ENCODE measurements at places on chromosomes 5 and 9.

DNA sequence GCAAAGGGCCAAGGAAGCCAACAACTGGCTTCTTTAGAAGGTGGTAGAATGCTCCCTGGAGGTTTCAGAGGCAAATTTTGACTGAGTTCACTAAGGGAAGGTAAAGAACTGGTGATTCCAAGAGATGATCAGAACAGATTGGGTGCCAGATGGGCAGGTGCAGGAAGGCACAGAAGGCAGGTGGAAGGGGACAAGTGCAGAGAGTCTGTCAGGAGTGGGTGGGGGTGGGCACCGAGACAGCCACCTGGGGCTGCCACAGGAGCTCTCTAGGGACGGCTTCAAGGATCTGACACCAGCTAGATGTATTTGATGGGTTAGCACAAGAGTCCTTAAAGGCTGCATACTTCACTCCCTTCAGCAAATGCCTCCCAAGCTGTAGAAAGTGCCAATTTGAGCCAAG, 207.3 kb downstream of the PTTG1 start:
- DNase-seq, result no peak

DNA sequence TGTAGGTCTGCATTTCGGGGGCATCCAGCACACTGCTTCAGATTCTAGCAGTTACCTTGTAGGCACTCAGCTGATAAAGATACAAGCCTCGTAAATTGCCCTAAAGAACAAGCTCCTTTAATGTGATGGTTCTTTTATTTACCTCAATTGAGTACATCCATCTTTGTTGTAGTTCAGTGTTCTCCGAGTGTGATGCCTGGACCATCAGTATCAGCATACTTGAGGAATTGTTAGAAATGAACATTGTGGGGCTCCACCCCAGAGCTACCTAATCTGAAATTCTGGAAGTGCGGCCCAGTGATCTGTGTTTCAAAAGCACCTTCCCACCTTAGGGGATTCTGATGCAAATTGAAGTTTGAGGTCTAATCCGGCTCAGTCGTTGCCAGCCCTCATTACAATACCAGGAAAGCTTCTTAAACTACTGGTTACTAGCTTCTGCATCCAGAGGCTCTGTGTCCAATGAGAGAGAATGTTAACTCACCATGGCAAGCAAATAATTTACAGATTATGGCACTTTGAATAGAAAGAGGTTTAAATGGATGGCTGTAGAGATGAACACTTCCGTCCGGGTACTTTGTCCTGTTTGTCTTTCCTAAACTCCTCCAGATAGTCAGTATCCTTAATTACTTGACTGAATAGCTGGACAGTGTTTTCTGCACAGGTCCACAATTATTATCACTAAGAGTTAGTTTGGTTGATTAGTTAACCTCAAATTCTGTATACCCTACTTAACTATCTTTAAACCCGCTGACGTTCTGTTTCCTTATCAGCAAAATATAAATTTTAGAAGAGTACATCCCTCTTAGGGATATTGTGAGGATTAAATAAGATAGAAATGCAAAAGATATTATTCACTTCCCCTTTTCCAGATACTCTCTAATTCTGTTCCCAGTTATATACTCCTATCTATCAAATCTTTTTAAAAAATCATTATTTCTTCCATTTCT, 47.9 kb downstream of the RAI14 start:
- no peak for DNase-seq

- DNase-seq, result no peak
Measured at GRCh38 chr9:93132946-93133680, 938 bp downstream of the NINJ1 start.

GRCh38 chr9:137522746-137523455, 27.3 kb downstream of the PNPLA7 start:
- no peak for DNase-seq

- DNase-seq, result no peak
Measured at GRCh38 chr9:112044186-112044585, 130.9 kb downstream of the SUSD1 start.

DNA sequence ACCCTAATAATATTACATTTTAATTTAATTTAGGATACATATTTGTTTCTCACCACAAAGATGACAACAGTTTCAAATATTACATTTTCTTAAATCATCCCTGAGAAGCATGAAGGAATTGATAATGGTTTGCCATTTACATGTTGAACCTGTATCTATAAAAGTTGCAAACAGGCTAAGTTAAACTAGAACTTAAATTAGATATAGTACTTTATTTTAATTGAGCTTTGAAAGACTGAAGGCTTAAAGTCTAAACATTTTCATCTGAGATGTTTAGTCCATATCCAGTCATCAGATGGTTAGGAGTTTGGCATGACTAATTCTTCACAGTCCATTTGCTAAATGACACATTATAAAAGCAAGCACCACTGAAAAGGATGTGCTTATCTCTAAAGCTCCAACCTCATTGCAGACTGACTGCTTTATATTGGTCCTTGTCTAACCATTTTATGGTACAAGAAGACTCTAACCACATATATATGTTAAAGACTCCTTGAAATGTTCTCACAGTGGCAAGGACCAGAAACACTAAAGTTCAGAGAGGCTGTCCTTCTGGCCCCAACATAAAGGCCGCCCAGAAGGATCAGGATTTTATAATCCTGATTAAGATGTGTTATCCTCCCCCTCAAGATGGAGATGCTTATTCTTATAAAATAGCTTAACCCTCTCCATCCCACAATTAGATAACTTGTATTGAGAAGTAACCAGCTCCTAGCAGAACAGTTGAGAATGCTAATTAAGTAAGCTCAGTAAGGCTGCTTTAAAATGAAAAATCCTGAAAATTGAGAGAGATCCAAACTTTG, 25.8 kb downstream of the WNT8A start:
- no peak for DNase-seq

GRCh38 chr9:126468141-126468825, 141.7 kb downstream of the MVB12B start:
- no peak for DNase-seq

DNA sequence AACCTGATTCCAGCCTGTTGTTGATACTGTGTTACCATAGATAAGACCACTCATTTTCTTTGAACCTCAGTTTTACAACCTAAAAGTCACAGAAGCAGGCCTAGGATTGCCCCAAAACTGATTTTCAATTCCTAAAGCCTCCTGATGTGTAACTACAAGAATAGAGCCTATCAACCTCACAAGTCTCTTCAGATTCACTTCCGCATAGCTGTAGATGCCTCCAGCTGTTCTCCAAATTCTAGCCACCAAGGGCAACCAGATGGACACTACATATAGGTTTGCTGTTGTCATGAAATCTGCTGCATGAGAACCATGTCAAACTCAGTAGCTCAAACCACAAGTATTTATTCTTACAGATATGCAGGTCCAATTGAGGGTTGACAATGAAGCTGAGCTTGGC, 143.5 kb downstream of the SPATA31D1 start:
- no peak for DNase-seq

DNA sequence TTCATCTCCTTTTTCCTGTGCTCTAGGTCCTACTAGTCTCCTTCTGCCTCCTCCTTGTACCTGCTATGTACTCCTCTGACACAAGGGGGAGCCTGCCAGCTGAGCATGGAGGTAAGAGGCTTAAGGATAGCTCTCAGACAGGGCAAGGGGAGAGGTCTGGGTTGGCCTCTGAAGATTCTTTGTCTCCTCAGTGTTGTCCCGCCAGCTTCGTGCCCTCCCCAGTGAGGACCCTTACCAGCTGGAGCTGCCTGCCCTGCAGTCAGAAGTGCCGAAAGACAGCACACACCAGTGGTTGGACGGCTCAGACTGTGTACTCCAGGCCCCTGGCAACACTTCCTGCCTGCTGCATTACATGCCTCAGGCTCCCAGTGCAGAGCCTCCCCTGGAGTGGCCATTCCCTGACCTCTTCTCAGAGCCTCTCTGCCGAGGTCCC, 3.8 kb downstream of the CREB3 start:
- DNase-seq, result no peak

GRCh38 chr9:130043654-130044623, 950 bp upstream of the FNBP1 start:
- no peak for DNase-seq

GRCh38 chr5:154741415-154741814, 13.8 kb upstream of the LARP1 start:
- no peak for DNase-seq

DNA sequence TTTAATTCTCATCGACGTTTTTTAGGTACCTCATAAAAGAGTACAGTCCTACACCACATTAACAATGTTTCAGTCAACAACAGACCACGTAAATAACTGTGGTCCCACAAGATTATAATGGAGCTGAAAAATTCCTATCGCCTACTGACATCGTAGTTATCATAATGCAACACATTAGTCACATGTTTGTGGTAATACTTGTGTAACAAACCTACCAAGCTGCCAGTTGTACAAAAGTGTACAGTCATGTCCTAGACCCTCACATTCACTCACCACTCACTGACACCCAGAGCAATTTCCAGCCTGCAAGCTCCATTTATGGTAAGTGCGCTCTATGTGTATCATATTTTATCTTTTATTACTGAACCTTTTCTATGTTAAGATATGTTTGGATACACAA, 16.8 kb downstream of the GNAQ start:
- DNase-seq, result no peak

- DNase-seq, result peak; percentile 74
Measured at GRCh38 chr5:174571662-174572397, 152.6 kb upstream of the MSX2 start.

- no peak for DNase-seq
Measured at GRCh38 chr5:171419688-171420430, 412 bp downstream of the FGF18 start.

GRCh38 chr9:84756731-84757130, 87.2 kb downstream of the NTRK2 start:
- no peak for DNase-seq

GRCh38 chr9:93045521-93045920, 13.0 kb upstream of the SUSD3 start:
- no peak for DNase-seq

DNA sequence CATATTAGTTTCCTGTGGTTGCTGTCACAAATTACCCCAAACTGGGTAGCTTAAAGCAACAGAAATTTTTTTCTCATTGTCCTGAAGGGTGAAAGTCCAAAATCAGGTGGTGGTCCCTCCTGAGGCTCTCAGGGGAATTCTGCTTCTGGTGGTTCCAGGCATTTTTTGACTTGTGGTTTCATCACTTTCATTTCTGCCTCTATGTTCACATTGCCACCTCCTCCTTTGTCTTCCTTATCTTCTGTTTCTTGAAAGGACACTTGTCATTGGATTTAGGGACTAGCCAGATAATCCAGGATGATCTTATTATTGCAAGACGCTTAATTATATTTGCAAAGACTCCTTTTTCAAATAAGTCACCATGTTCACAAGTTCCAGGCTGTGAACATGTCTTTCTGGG, 43.2 kb downstream of the KCNMB1 start:
- DNase-seq, result no peak

DNA sequence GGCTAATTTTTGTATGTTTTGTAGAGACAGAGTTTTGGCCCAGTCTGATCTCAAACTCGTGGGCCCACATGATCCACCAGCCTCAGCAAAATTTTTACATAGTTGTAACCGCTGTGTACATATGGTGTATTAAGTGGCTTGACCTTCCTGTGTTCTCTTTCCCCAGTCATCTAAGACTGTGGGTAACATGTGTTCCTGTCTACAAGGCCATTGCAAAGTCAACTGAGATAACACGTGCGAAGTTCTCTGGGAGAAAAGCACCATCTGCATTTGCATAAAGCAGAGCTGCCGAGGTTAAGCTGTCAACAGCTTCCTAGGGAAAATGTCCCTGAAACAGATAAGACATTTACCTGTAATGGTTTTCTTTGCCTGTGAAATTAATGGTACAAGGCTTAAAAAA, 273.7 kb downstream of the FANCC start:
- no peak for DNase-seq

- DNase-seq, result no peak
Measured at GRCh38 chr5:162529886-162530285, 462.3 kb downstream of the GABRG2 start.

DNA sequence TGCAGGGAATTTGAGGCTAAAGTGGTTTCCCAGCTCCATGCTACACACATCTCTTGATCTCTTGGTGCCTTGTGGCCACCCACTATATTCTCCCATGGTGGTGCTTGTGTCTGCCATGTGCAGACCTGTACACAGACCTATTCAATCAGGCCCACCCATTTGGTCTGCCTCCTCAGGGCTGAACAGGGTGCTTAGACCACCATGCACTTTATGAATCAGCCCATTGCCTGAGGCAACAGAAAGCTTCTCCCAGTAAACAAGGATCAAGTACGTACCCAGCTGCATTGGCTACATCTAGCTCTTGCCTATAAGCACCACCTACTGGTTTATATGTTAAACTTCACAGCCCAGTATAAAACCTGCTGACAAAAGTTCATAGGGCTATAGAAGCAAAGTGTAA, 664.3 kb upstream of the EDIL3 start:
- DNase-seq, result peak; percentile 4

DNA sequence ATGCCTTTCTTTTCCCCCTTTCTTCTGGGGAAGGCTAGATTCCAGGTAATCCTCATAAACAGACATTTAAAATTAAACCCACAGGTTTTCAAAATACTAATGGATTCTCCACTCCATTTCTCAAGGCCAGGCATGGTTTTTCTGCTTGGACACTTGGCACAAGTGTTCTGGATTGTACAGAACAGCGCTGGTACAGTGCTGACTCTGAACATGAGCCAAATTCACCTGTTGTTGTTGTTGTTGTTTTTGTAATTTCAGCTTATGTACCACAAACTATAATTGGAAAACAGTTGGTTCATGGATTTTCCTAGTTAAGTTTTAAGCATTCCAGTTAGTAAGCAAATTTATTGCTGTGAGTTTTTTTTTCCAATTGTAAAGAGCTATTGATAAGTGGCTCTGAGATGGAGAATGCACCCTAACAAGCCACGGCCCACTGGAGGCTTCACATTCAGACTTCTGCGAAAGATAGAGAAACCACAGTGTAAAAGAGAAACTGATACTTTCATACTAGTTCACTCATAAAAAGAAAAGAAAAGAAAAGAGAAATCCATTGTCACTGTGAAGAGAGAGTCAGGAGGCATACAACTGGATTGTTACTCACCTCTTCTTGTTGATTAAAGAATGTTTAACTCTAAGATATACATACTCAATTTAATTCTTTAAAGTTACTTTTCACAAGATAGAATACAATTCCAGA, 16.2 kb upstream of the ITGA1 start:
- no peak for DNase-seq

- no peak for DNase-seq
Measured at GRCh38 chr5:158309088-158309807, 450.3 kb upstream of the CLINT1 start.

DNA sequence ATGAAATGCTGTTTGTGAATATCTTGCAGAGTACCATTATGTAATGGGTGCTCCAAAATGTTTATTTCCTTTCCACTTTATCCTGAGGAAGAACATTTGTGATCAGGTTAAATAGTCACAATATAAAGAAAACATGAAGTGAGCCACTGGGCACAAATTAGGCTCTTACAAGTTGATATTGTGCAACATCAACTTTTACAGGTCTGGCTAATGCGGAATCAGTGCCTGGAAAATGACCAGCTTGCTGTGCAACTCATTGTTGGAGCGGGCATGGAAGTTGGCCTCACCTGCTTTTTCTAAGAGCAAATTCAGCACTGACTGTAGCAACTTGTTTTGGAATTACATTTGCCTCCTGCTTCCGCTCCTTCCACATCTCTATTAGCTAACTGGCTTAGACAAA, 216.9 kb upstream of the PLPPR1 start:
- no peak for DNase-seq

GRCh38 chr5:36985387-36985786, 108.8 kb downstream of the NIPBL start:
- no peak for DNase-seq

Measured in GOT3 (cell line).